RWPE1 (cell line): ENCODE measurements at places on chromosomes 16 and 17.

DNA sequence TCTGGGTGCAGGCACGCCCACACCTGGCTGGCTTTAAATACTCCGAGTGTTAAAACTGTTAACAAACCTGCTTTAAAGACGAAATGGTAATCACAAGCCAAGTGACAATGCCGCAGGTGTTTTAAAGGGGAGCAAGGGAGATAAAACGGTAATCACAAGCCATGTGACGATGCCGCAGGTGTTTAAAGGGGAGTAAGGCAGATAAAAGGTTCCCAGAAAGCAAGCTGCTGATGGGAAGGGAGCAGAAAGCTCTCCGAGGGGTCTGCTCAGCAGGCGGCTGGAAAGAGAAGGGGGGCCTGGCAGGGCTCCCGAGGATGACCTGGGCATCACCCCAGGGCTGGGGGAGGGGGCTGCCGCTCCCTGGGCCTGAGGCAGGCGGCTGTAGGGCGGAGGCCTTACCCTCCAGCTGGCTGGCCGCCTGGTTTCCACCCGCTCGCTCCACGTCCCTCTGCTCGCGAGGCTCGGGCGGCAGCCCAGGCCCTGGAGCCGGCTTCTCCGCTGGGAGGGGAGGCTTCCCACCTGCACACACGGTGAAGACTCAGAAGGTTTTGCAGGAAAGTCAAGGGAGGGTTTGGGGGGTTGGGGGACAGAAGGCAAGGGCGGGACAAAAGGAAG, 12.1 kb downstream of the NDUFAF8 start:
- DNase-seq = no peak

- DNase-seq = peak; percentile 4
These were observed 128.1 kb downstream of the KIF2B start for GRCh38 chr17:53950858-53951250.

DNA sequence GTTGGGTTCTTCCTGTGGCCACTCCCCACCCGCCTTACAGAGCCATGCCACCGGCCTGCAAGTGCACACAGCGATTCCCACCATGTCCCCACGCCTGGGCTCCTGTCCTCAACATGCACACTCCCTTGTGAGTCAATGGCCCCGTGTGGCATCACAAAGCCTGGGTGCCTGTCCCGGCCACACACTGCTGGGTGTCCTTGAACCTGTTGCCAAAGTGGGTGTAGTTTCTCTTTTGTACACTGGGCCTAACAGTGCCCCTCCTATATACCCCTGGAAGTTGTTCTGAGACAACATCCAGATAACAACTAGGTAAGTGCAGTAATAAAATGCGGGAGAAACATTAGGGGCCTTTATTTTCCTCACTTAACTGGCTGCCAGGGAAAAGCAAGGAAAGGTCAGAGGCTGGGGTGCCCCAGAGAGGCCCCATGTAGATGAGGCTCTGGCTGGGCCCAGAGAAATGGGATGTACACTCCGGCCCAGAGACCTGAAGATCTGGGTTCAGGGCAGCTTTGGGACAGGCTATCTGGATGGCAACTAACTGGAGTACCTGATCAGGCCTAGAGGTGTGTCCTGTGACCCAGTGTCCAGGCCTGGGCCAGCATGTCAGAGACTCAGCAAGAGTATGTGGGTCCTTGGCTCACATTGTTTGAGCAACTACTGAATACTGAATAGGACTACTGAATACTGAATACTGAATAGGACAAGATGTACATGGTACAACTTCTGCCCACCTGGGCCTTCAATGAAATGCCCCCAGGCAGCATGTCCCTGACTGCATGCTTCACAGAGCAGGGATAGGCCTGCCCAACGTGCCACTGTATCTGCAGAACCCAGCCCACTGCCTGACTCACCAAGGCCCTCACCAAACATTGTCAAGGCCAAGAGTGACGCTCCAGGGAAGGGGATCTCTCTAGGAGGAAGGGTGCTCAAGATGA, 8.3 kb downstream of the ABCC3 start:
- DNase-seq = no peak

GRCh38 chr17:17028878-17029535, 13.2 kb upstream of the MPRIP start:
- DNase-seq = no peak

GRCh38 chr16:27052007-27052406, 14.7 kb upstream of the C16orf82 start:
- no peak for DNase-seq

- DNase-seq = no peak
These were observed 61.0 kb upstream of the ELAC2 start for GRCh38 chr17:13078591-13079385.

GRCh38 chr17:70073310-70073709, 1.7 kb upstream of the KCNJ16 start:
- no peak for DNase-seq

DNA sequence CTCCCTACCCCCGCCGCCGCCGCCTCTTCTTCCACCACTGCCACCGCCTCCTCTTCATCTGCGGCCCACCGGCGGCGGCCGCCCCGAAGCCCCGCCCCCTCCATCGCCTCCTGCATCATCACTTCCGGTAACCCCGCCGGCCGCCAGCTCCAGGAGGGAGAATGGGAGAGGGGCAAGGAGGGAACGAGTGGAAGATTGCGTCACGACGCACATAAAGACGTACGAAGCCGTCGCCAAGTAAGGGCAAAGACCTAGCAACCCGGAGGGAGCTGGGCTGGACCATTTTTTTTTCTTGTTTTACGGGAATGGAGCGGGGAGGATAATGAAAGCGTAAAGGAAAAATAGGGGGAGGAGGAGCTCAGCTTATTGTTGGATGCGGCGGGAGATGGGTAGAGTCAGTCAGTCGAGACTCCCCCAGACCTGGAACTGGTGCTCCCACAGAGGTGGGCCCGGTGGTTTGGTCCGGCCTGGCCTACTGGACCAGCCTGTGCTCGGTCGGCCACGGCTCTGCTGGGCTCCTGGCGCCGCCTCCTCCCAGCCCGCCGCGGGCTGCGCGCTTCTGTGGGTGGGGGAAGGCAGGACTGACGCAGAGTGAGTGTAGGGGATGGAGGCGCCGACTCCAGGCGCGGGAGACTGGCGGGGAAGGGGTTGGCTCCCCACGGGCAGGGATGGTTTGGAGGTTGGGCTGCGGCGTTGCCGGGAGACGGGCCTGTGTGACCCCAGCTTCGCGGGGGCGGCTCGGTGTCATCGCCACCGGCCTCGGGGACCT, at the start of the genes DCUN1D3 and LYRM1:
TSS of gene DCUN1D3 (minus strand) at position 60 of the 769 bp plus-strand sequence. CDS start 37,820 bp downstream, outside the sequence.
TSS of gene LYRM1 (plus strand) at position 473 of the 769 bp plus-strand sequence. CDS start 14,785 bp downstream, outside the sequence.
- DNase-seq = peak; percentile 97

GRCh38 chr16:76346210-76346609, 69.0 kb downstream of the CNTNAP4 start:
- DNase-seq = no peak

- DNase-seq = peak; percentile 10
These were observed 46.4 kb downstream of the SLC47A1 start for GRCh38 chr17:19579867-19580565.

DNA sequence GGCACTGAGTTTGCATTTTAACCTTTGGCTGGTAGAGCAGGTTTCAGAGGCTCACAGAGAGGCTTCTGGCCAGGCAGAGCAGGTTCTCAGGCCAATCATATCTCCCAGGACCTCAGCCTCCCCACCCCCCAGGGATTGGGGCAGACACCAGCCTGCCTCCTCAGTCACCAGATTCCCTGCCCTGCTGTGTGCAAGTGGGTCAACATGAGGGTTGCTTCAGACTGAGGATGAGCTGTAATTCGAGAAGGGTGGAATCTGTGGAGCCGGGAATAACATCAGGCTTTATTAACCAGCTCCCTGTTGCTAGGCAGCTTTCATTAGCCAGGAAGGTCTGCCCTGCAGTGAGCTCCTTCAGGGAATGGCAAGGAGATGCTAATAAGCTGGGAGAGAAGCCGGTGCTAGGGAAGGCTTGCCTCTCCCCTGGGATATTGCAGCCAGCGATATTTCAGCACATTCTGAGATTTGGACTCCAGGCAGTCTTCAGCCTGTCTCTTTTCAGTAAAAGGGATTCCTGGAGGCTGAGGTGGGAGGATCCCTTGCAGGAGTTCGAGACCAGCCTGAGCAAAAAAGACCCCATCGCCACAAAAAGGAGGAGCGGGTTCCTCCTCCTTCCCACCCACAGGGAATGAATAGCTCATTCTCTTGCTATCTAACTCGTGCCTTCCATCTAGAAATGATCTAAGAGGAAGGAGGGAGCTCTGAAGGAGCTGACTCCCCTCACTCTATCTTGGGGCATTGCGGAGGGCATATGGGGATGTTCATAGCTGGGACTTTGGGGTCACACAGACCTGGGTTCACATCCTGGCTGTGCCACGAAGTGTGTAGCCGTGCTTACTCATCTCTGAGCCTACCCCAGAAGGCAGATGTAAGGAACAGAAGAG, 10.7 kb downstream of the SGSM2 start:
- peak; percentile 67 for DNase-seq

- no peak for DNase-seq
These were observed 9.5 kb downstream of the RNF213 start for GRCh38 chr17:80270104-80270503.

GRCh38 chr16:7278636-7279035, 54.0 kb upstream of the RBFOX1 start:
- DNase-seq = no peak

GRCh38 chr17:44759086-44759915, 513 bp downstream of the ADAM11 start:
- DNase-seq = no peak

GRCh38 chr16:56262148-56262547, 70.9 kb downstream of the GNAO1 start:
- peak; percentile 40 for DNase-seq

GRCh38 chr17:46810837-46811236, 7.7 kb downstream of the WNT3 start:
- DNase-seq = no peak

- DNase-seq = no peak
These were observed 102.8 kb downstream of the FOXL1 start for GRCh38 chr16:86681031-86681756.

- DNase-seq = no peak
These were observed 8.9 kb downstream of the TRIM47 start for GRCh38 chr17:75869282-75870141.
